ENCODE measurements at places on chromosomes 2 and 18.

DNA sequence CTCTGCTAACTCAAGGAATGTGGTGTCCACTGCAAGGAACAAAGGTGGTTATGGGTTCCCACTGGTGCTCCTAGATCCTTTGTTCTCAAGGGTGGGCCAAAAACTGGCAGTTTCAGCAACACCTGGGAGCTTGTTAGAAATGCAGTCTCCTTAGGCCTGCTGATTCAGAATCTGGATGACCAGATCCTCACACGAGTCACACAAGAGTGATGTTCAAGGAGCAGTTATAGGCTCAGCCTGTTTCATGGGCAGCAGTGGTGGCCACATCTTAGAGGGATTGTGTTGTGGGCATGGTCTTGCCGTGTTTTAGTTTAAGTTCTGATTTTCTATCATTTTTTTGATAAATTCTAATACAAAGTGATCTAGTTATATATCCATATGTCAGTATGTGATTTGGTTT is 28.7 kb upstream of the MGAT5 start:
- no peak for DNase-seq

DNA sequence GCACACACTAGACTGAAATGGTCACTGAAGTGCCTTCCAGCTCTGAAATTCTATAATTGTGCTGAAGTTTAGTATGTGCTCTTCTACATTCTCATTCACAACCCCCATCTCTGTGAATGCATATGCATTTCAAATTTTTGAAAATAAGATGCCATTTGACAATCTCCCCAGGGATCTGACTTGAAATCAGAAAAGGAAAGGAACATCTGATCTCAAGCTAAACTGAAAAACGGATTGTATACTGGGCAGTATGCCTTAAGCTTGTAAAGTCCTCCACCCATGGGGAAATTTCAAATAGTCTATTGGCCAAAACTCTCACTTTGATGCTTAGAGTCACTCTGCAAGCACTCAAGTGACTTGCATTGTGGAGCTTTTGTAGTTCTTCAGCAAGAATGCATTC is 22.9 kb downstream of the FAP start:
- DNase-seq, result no peak

DNA sequence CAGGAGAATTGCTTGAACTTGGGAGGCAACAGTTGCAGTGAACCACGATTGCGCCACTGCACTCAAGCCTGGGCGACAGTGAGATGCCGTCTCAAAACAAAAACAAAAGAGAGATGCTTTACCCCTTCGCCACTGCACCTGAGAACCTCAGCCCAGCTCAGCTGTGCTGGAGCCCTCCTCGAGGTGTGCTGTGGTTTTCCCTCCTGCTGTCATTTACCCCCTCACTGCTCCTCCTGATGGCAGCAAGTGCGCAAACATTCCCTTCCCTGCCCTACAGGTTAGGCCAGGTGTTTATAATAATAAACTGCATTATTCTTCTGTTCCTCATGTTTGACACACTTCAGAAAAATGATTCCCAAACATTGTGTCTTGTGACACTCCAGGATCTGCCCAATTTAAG is 8.4 kb downstream of the FBXO36 start:
- DNase-seq, result no peak

DNA sequence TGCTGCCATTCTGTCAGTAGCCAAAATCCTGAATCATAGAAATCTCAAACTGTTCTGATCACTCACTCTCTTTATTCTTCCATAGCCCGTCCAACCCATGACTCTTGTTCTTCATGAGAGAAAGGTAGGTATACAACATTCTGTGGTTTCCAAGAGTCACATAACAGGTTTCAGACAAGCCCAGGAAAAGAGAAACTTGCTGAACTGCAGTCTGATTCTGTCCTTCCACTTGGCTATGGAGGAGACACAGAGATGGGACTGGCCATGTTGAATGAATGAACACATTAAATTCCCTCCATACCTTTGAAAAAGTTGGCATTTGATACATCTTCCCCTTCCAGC is 880.2 kb upstream of the CELF4 start:
- DNase-seq, result no peak

DNA sequence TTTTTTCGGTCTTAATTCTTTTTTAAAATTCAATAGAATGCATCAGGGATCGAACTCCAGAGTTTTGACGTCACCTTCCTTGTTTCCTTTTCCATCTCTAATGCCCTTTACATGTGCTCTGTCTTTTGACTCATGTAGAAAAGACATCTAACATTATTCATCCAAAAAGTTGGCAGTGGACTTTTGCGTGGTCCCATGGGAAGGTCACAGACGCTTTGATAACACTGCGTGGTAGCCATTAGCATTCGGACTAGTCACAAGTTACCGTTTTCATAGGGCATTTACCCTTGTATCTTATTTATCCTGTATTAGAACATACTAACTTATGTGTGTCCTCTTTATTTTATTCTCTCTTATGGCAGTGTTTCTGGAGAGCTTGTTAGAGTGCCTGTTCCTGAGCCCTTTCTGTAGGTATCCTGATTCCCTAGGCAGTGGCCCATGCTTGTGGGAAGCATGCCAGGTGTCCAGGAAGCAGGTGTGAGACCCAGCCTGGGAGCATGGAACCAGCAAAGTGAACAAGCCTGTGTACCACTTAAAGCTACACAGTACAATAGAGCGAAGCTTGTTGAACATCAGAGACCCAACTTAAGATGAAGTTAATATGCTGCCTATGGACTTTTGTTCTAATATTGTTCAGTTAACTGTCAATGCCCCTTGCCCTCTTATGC is 73.6 kb upstream of the RBM44 start:
- no peak for DNase-seq

- DNase-seq, result no peak
Measured at GRCh38 chr2:128973566-128973965, 654.9 kb upstream of the HS6ST1 start.

All from GM04504 (cell line).